ENCODE measurements at places on chromosomes 6 and 20. TPM values are rescaled to one million over a fixed set of nuclear protein-coding genes. Genes with fewer than 3 reads are reported as not detected.

DNA sequence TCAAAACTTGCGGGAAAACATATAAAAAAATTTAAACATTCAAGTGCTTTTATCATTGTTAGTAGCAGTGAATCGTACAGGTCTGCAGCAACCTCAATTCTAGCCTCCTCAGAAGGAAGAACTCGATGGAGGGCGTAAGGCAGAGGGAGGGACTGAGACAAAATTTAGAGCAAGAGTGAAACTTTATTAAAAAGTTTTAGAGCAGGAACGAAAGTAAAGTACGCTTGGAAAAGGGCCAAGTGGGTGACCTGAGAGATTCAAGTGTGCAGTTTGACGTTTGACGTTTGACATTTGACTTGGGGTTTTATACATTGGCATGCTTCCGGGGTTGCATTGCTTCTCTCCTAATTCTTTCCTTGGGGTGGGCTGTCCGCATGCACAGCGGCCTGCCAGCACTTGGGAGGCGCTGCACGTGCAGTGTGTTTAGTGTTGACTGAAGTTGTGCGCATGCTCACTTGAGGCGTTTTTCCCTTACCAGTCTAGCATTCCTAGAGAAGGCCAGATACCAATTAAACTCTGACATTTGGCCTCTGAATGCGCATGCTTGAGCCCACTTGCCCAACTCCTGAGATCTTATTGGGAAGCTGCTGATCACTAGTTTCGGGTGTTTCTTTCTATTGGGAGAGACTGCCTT lies 82.6 kb downstream of the TBX18 start:
- no peaks in the 10 kb centered on the region for H3K36me3 ChIP-seq
- H3K27me3 ChIP-seq = peaks cover 3% of the 10 kb centered on the region
- no peak overlapping the region for H3K4me3 ChIP-seq
- H3K27ac ChIP-seq = no peak overlapping the region
- H3K4me1 ChIP-seq = no peaks in the 10 kb centered on the region
- no peak for DNase-seq

DNA sequence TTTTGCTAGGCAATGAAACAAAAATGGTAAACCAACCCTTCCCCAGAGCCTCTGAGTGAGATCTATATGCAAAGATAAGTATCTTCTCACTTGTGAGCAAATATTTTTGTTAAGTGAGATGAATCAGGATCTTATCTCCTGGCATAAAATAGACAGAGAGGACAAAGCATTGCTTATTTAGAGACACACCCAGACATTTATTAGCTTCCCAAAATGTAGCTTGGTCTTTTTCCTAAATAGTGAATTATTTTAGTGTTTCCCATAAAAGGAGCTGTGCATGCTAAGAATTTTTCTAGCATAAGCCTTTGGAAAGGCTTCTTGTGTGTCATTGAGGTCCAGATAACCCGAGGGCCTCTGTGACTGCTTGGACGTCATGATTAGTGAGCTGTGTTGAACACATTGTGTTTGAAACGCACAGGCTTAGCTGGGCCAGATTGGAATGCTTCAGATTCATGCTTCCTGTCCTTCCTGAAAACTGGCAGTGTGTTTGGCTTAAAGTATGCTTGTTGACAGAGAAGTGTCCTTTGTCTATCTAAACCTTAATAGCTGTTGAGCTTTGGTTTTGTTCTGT lies 16.5 kb downstream of the MTHFD1L start:
- H3K27ac ChIP-seq = no peak overlapping the region
- no peaks in the 10 kb centered on the region for H3K4me1 ChIP-seq
- DNase-seq = no peak
- H3K4me3 ChIP-seq = no peak overlapping the region
- H3K36me3 ChIP-seq = peaks cover 7% of the 10 kb centered on the region

DNA sequence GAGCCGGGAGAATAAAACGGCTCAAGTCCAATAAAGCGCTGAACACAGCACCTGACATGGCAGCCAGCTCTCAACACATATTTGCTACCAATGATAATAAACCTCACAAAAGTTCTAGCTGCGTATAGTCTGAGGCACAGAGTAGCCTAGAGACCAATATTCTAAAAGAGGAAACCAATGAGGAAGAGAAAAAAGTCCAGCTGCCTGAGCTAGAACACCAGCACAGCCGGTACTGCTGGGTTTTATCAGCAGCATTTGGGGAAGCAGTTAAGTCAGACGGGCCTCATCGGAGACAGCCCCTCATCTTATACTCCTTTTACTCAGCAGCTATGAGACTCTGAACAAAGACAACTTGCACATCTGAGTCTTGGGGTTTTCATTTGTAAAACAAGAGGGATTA lies 2.4 kb upstream of the RTF2 start:
- H3K27me3 ChIP-seq = peaks cover 26% of the 10 kb centered on the region
- DNase-seq = no peak
- no peak overlapping the region for H3K4me3 ChIP-seq
- H3K27ac ChIP-seq = peak overlapping the region; percentile 10
- no peaks in the 10 kb centered on the region for H3K36me3 ChIP-seq
- H3K4me1 ChIP-seq = peaks cover 68% of the 10 kb centered on the region

DNA sequence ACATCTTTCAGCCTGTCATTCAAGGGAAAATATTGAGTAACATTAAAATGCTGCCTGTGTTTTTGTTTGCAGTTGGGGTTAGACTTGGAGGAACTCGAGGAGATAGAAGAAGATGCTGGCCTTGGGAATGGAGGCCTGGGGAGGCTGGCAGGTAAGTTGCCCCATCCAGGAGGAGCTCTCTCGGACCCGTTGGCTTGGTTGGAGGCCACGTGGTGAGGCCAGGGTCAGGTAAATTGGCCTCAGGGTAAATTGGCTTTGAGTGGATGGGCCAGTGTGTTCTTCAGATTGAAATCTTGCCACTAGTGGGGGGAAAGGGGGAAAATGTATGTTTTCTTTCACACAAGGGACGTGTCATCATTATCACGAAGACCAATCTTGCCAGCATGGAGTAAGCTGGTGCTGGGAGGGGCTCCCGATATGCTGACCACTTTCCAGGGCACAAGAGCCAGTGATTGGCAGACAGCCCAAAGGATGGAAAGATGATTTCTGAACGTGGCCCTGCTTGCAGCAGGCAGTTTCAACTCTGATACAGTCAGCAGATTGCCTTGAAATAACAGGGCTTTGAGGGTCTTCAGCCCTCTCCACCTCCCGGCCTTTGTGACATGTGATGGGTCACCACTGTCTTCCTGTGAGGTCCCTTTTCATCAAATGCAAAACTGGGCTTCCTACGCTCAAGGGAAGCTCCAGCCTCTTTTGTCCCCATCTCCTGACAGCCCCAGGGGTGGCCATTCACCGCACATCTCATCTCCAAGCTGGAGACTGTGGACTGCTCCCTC lies 21.4 kb downstream of the PYGB start:
- no peak for DNase-seq
- H3K27me3 ChIP-seq = no peaks in the 10 kb centered on the region
- H3K4me1 ChIP-seq = peaks cover 2% of the 10 kb centered on the region
- peaks cover 8% of the 10 kb centered on the region for H3K36me3 ChIP-seq
- H3K27ac ChIP-seq = no peak overlapping the region

GRCh38 chr6:128606611-128607010 lies 86.2 kb upstream of the PTPRK start:
- peaks cover 2% of the 10 kb centered on the region for H3K27me3 ChIP-seq
- H3K4me3 ChIP-seq = no peak overlapping the region
- no peaks in the 10 kb centered on the region for H3K4me1 ChIP-seq
- H3K27ac ChIP-seq = no peak overlapping the region

DNA sequence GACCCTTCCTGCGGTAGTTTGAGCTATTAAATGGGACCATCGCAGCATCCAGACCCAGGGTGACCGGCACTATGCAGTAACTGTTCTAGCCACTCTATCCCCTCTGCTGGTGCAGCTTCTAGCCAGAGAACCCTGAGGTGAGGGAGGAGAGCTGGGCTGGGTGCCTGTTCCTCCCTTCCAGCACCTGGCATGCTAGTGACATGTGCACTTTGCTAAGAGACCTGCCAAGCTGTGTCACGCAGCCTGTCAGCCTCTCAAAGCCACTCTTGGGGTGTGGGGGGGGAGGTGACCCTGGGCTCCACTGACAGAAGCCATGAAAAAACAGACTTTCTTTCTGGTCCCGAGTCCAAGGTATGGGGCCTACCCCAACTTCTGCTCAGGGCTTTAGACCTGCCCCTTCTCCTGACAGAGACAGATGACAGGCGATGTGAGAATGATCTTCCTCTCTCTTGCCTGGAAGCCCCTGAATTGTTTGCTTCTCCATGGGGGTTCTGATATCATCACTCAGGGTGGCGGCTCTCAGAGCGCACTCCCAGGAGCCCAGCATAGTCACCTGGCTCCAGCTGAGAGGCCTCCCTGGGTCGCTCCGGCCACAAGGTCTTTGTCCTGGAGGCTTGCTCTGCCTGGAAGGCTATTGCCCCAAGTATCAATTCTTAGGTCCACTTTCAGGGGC lies 47.2 kb upstream of the MLN start:
- H3K27me3 ChIP-seq = peaks cover 47% of the 10 kb centered on the region
- H3K27ac ChIP-seq = no peak overlapping the region
- H3K4me3 ChIP-seq = no peak overlapping the region

GRCh38 chr6:154319231-154319858 lies 37.3 kb downstream of the IPCEF1 start:
- no peaks in the 10 kb centered on the region for H3K4me1 ChIP-seq
- no peak overlapping the region for H3K27ac ChIP-seq
- H3K27me3 ChIP-seq = no peaks in the 10 kb centered on the region
- H3K4me3 ChIP-seq = no peak overlapping the region
- H3K36me3 ChIP-seq = no peaks in the 10 kb centered on the region

GRCh38 chr6:2827142-2827541 lies 14.5 kb downstream of the SERPINB1 start:
- peaks cover 1% of the 10 kb centered on the region for H3K36me3 ChIP-seq
- no peaks in the 10 kb centered on the region for H3K27me3 ChIP-seq
- H3K4me3 ChIP-seq = no peak overlapping the region

DNA sequence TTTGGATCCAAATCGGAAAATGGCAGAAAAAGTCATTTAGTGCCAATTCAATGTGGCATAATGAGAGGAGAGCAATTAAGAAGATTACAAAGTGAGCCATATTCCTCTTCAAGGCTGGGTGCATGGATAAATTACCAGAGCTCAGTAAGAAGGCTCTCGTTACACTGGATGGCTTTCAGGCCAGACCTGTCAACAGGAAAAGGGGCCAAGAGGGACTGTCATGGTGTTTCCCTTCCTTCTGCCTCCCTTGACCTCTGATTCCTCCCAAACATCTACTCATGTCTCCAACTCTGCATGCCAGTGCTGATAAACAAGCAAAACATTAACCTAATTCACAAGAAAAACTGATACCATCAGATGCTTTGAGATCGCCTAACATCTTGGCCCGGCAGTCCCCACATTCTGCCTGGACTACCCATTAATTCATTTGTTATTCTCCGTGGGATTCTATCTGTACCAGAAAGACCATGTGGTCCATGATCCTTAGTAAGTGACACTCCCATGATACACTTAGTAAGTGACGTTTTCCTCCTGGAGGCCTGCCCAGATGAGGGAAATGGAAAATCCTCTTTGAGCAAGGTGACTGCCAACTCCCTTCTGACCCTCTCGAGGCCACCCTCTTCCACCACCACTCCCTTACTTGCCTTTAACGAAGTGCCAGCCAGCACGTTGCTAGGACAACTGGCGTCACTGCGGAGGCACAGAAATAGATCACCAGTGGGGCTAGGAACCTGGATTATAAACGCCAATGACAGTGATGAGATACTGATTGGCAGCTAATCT lies 239.2 kb downstream of the GMPR start:
- H3K4me3 ChIP-seq = no peak overlapping the region
- DNase-seq = no peak
- H3K27ac ChIP-seq = no peak overlapping the region
- peaks cover 37% of the 10 kb centered on the region for H3K4me1 ChIP-seq
- H3K27me3 ChIP-seq = peaks cover 4% of the 10 kb centered on the region
- peaks cover 4% of the 10 kb centered on the region for H3K36me3 ChIP-seq

DNA sequence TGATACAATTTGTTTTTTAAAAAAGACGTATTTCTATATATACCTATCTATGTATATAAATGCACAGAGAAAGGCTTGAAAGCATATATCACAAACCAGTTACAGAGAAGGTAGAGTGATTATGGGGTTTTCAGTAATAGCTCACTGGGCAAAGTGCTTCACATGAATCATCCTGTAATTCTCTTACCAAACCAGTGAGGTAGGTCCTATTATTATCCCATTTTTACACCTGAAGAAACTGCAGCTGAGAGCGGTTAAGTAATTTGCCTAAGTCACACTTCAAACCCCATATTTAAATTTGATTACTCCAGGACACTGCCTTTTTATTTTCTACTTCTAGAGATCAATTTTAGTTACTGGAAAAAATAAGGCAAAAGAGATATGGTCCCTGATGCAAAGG lies 4.4 kb downstream of the GSS start:
- peaks cover 18% of the 10 kb centered on the region for H3K4me1 ChIP-seq
- DNase-seq = no peak
- no peak overlapping the region for H3K4me3 ChIP-seq
- peaks cover 11% of the 10 kb centered on the region for H3K36me3 ChIP-seq
- peaks cover 11% of the 10 kb centered on the region for H3K27me3 ChIP-seq

GRCh38 chr6:83138118-83138722 lies 54.8 kb downstream of the PGM3 start:
- no peak overlapping the region for H3K27ac ChIP-seq
- H3K4me1 ChIP-seq = no peaks in the 10 kb centered on the region
- no peaks in the 10 kb centered on the region for H3K27me3 ChIP-seq
- DNase-seq = no peak

- H3K4me3 ChIP-seq = no peak overlapping the region
- H3K27ac ChIP-seq = peak overlapping the region; percentile 17
- H3K27me3 ChIP-seq = no peaks in the 10 kb centered on the region
Observed at GRCh38 chr20:4967752-4968477, 33.4 kb downstream of the SLC23A2 start.

DNA sequence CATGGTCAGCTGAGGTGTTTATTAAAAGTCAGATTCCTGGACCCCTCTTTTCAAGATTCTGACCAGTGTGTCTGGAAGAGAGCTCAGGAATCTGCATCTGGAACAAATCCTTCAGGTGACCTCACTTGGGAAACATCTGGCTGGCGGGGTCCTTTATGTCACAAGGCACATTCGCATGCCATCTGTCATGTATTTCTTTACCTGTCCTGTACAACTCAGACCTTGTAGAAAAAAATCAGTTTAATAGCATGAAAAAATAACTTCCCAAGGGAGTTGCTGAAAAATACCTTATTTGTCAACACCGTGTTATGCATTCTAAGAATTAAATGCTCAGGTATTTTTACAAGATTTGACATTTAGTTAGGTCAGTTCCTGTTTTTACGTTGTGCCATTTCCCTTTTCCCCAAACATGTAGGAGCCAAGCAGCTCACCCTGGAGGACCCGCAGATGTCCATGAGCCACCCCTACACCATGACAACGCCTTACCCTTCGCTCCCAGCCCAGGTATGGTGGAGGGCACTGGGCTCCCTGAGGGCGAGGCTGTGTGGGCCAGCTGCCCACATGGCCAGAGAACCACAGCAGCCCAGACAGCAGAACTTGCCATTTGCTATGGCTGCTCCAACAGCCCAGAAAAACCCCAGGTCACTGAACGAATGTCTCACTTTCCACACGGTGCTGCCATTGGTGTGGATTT lies 4.0 kb downstream of the IRF4 start:
- no peak for DNase-seq
- peaks cover 7% of the 10 kb centered on the region for H3K36me3 ChIP-seq
- no peak overlapping the region for H3K4me3 ChIP-seq

GRCh38 chr20:62737271-62737811 lies 28.7 kb downstream of the NTSR1 start:
- H3K4me1 ChIP-seq = peaks cover 26% of the 10 kb centered on the region
- DNase-seq = no peak
- no peaks in the 10 kb centered on the region for H3K36me3 ChIP-seq
- H3K27me3 ChIP-seq = no peaks in the 10 kb centered on the region
- no peak overlapping the region for H3K27ac ChIP-seq

Gene PTK6
- not detected for polyA plus RNA-seq

Gene MEI4
- polyA plus RNA-seq = not detected

Gene TTK
- polyA plus RNA-seq = 0.42 TPM

Gene CAGE1
- polyA plus RNA-seq = not detected

Gene PCNA
- 63.3 TPM for polyA plus RNA-seq

Gene ABHD16B
- 0.34 TPM for polyA plus RNA-seq

Gene ROS1
- not detected for polyA plus RNA-seq

Gene STMND1
- polyA plus RNA-seq = not detected

Gene OR12D1
- polyA plus RNA-seq = not detected

Gene FRK
- not detected for polyA plus RNA-seq

Data from immature natural killer cell (primary cell).